ENCODE measurements at places on chromosomes 6 and 20. TPM values are rescaled to one million over a fixed set of nuclear protein-coding genes. Genes with fewer than 3 reads are reported as not detected.

DNA sequence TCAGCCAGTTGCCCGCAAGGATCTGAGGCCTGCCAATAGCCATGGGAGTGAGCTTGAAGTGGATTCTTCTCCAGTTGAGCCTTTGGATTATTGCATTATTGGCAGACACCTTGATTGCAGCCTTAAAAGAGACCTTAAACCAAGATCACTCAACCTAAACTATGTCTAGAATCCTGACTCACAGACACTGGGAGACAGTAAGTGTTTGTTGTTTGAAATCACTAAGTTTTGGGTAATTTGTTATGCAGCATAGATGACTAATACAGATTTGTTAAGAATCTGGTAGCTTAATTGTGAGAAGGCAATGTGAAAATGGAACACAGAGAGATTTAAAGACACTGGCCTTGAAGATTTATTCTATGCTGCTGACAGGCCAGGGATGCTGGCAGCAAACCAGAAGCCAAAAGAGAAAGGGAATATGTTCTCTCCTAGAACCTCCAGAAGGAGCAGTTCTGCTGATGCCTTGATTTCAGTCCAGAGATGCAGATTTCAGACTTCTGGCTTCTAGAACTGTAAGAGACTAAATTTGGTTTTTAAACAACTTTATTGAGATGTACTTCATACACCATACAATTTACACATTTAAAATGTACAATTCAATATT lies 17.6 kb downstream of the SIRPD start:
- no peaks in the 10 kb centered on the region for H3K4me1 ChIP-seq
- H3K36me3 ChIP-seq, result no peaks in the 10 kb centered on the region
- H3K27ac ChIP-seq, result no peak overlapping the region
- DNase-seq, result no peak
- no peak overlapping the region for H3K4me3 ChIP-seq
- H3K27me3 ChIP-seq, result no peaks in the 10 kb centered on the region

DNA sequence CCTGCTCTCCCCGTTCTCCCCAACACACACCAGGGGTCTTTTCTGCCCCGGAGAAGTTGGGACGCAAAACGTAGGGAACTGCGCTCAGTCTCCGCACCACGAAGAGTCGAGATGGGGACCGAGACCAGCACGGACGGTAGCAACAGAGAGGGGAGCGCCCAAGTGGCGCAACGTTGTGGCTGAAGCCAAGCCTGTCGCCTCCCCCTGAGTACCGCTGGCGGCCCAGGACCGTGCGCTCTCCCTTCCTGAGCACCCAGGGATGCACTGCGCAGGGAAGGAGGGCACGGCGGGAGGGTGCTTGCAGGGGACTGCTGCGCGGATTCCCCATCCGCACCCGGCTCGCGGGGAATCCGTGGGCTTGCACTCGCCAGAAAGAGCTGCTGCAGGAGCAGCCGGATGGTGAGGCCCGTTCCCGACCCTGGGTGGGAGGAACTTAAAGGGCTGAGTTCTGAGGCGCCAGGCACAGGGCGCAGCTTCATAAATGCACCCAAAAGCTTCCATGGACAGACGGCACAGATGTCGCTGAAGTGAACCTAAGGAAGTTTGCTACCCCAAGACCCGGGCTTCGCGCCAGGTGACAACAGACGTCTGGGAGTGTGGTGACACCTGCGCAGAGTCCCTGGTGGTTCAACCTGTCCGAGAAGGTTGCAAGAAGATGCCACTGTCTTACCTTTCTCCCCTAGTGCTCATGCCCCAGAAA lies 178.7 kb downstream of the TBXT start:
- no peak overlapping the region for H3K4me3 ChIP-seq
- DNase-seq, result no peak
- H3K36me3 ChIP-seq, result no peaks in the 10 kb centered on the region

- DNase-seq, result no peak
- H3K36me3 ChIP-seq, result no peaks in the 10 kb centered on the region
- no peaks in the 10 kb centered on the region for H3K4me1 ChIP-seq
- no peaks in the 10 kb centered on the region for H3K27me3 ChIP-seq
Measured at GRCh38 chr20:12644461-12644860, 364.3 kb upstream of the SPTLC3 start.

DNA sequence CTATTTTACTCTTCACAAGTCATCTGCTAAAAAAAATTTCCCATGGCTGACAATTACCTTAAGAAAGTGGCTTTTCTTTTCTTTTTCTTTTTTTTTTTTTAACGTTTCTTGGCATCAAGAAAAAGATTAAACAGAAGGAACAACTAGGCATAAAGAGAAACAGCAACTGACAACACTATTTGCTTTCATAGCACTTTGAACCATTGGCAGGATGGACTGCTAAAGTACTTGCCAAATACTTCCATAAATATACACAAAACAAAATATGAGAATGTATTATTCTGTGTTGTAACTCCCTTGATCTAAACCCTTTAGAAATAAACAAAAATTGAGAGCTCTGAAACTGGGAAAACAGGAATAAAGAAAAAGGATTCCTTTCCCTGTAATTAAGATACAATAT lies 20.0 kb upstream of the PLN start:
- no peak overlapping the region for H3K4me3 ChIP-seq
- no peaks in the 10 kb centered on the region for H3K27me3 ChIP-seq
- peaks cover 4% of the 10 kb centered on the region for H3K4me1 ChIP-seq
- no peaks in the 10 kb centered on the region for H3K36me3 ChIP-seq

- H3K4me1 ChIP-seq, result no peaks in the 10 kb centered on the region
- H3K36me3 ChIP-seq, result no peaks in the 10 kb centered on the region
- H3K27me3 ChIP-seq, result no peaks in the 10 kb centered on the region
- H3K27ac ChIP-seq, result no peak overlapping the region
- no peak overlapping the region for H3K4me3 ChIP-seq
- no peak for DNase-seq
Measured at GRCh38 chr6:78268591-78269452, 598.5 kb upstream of the IRAK1BP1 start.

DNA sequence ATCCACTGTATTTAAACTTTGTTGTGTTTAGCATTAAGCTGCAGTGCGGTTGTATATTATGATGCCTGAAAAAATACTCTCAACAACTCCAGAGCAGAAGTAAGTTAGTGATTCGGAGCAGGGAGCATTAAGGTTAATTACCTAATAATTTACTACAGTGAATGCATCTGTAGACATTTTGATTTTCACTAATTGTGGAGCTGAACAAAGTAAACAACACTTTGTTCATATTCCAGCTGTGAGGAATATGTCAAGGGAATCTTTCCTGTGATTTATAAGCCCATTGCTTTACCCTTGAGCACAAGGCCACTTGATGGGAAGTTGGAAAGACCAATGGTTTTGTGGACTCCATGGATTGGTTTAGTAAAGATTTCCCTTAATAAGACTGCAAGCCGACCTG lies 77.1 kb downstream of the CBLN4 start:
- no peak overlapping the region for H3K27ac ChIP-seq
- H3K27me3 ChIP-seq, result no peaks in the 10 kb centered on the region
- DNase-seq, result no peak
- no peaks in the 10 kb centered on the region for H3K36me3 ChIP-seq

DNA sequence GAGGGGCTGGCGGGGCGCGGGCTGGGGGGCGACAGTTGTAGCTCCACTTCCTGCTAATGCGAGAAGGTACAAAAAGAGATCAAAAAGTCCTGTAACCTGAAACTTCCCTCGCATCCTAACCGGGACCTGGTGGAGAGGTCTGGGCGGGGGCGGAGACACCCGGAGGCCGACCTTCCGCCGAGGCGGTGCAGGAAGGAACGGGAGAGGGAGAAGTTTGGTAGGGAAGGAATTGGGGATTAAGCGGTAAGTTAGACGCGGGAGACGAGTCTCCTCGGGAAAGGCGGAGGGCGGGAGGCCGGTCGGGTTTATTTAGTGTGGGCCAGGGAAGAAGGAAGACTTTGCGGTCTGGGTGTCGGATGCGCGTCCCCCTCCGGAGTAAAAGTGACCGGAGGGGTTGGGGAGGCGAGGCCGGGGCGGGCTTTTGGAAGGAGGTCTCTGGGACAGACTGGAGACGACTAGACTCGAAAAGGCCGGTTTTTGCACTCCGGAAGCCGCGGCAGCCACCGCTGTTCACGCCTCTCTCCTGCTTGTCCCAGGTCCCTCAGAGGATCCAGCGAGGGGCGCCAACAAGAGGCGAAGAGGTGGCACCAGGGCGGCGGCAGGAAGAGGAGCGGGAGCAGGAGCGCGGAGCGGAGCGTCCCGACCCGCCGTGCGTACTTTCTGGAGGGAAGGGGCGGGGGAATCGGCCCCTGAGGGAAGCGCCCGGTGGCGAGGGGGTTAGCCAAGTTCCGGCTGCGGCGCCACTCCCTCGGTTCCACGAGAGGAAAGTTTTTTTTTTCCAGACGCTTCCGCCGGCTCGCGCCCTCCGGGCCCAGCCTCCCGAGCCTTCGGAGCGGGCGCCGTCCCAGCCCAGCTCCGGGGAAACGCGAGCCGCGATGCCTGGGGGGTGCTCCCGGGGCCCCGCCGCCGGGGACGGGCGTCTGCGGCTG lies 734 bp downstream of the TPBG start:
- H3K27ac ChIP-seq, result peak overlapping the region; percentile 81
- H3K36me3 ChIP-seq, result no peaks in the 10 kb centered on the region
- no peaks in the 10 kb centered on the region for H3K27me3 ChIP-seq
- DNase-seq, result peak; percentile 53
- H3K4me1 ChIP-seq, result no peaks in the 10 kb centered on the region

- no peaks in the 10 kb centered on the region for H3K27me3 ChIP-seq
- H3K4me3 ChIP-seq, result no peak overlapping the region
- H3K27ac ChIP-seq, result no peak overlapping the region
- H3K36me3 ChIP-seq, result no peaks in the 10 kb centered on the region
- DNase-seq, result no peak
- H3K4me1 ChIP-seq, result no peaks in the 10 kb centered on the region
Measured at GRCh38 chr6:126553854-126554253, 213.9 kb downstream of the CENPW start.

DNA sequence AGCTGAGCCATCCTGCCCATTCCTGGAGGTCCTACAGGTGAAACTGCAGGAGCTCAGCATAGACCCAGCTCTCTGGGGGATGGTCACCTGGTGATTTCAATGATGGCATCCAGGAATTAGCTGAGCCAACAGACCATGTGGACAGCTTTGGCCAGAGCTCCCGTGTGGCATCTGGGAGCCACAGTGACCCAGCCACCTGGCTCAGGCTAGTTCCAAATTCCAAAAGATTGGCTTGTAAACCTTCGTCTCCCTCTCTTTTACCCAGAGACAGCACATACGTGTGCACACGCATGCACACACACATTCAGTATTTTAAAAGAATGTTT lies 44.0 kb downstream of the SIRPA start:
- no peak for DNase-seq
- H3K27ac ChIP-seq, result no peak overlapping the region
- no peak overlapping the region for H3K4me3 ChIP-seq
- H3K36me3 ChIP-seq, result no peaks in the 10 kb centered on the region

GRCh38 chr6:25942561-25943147 lies 12.2 kb upstream of the SLC17A2 start:
- H3K4me1 ChIP-seq, result no peaks in the 10 kb centered on the region
- H3K36me3 ChIP-seq, result no peaks in the 10 kb centered on the region
- no peak for DNase-seq
- no peaks in the 10 kb centered on the region for H3K27me3 ChIP-seq

- H3K36me3 ChIP-seq, result no peaks in the 10 kb centered on the region
- no peak overlapping the region for H3K27ac ChIP-seq
- no peaks in the 10 kb centered on the region for H3K4me1 ChIP-seq
- H3K27me3 ChIP-seq, result no peaks in the 10 kb centered on the region
Measured at GRCh38 chr6:88141561-88142296, 24.4 kb downstream of the CNR1 start.

- peak overlapping the region; percentile 36 for H3K4me3 ChIP-seq
- peak overlapping the region; percentile 50 for H3K27ac ChIP-seq
- H3K27me3 ChIP-seq, result no peaks in the 10 kb centered on the region
Measured at GRCh38 chr6:33080127-33081089, 4.6 kb downstream of the HLA-DPB1 start.

GRCh38 chr20:278607-279571 lies 11.7 kb downstream of the C20orf96 start:
- no peak overlapping the region for H3K4me3 ChIP-seq
- no peaks in the 10 kb centered on the region for H3K4me1 ChIP-seq
- no peak overlapping the region for H3K27ac ChIP-seq
- no peak for DNase-seq

- no peak overlapping the region for H3K27ac ChIP-seq
- H3K27me3 ChIP-seq, result no peaks in the 10 kb centered on the region
- no peak overlapping the region for H3K4me3 ChIP-seq
- DNase-seq, result no peak
- H3K4me1 ChIP-seq, result no peaks in the 10 kb centered on the region
- no peaks in the 10 kb centered on the region for H3K36me3 ChIP-seq
Measured at GRCh38 chr6:90385759-90386313, 89.2 kb upstream of the BACH2 start.

DNA sequence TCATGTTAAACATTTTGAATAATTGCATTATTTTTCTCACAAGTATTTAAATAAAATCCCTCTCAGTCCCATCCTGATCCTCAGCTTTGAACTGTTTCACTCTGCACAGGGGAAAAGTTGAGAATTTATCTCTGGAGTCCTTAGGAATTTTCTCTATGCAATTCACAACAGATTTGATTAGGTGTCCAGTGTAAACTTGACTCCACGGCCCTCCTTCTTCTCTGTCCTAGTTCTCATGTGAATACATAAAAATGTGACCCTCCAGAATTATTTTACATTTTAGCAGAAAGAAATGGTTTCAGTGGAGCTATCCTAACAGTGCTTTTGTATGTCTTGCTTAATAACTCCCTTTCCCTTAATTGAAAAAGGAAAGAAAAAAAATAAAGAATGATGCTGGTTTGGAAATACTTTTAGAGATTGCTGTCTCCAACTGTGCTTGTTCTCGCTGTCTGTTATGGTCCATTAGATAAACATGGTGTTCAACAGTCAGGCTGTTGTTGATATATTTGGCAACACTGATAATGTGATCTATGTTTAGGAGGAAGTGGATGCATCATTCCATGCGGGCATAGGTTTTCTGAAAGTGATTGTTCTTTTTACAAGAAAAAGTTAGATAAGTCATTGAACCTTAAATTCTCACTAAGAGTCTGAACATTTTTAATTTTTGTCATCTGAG lies 599.4 kb upstream of the CITED2 start:
- H3K27ac ChIP-seq, result no peak overlapping the region
- peaks cover 7% of the 10 kb centered on the region for H3K4me1 ChIP-seq
- DNase-seq, result no peak
- H3K4me3 ChIP-seq, result no peak overlapping the region
- no peaks in the 10 kb centered on the region for H3K27me3 ChIP-seq

GRCh38 chr20:49570828-49571552 lies 3.1 kb upstream of the PTGIS start:
- H3K27me3 ChIP-seq, result no peaks in the 10 kb centered on the region
- DNase-seq, result no peak
- peaks cover 3% of the 10 kb centered on the region for H3K4me1 ChIP-seq
- no peak overlapping the region for H3K27ac ChIP-seq

OARD1 gene
- total RNA-seq, result 16.0 TPM

PPP1R16B gene
- 1.0 TPM for total RNA-seq

TCF15 gene
- total RNA-seq, result 0.16 TPM

TNFRSF21 gene
- total RNA-seq, result 13.9 TPM

SLC17A4 gene
- total RNA-seq, result 10.5 TPM

COL10A1 gene
- total RNA-seq, result 0.09 TPM

SAPCD1 gene
- total RNA-seq, result 0.64 TPM
